ENCODE measurements at places on chromosomes 12 and 14.

- DNase-seq, result peak; percentile 77
Measured at GRCh38 chr12:69987579-69988091, 162.6 kb downstream of the MYRFL start.

- DNase-seq, result no peak
Measured at GRCh38 chr14:34113005-34113511, 162.2 kb upstream of the EGLN3 start.

GRCh38 chr12:74646831-74647230, 109.2 kb downstream of the ATXN7L3B start:
- no peak for DNase-seq

GRCh38 chr14:77908847-77909246, 108.9 kb downstream of the ADCK1 start:
- no peak for DNase-seq

- DNase-seq, result no peak
Measured at GRCh38 chr14:24316597-24316950, 5.3 kb downstream of the LTB4R start.

- DNase-seq, result no peak
Measured at GRCh38 chr12:79326222-79326621, 364.5 kb downstream of the PAWR start.

DNA sequence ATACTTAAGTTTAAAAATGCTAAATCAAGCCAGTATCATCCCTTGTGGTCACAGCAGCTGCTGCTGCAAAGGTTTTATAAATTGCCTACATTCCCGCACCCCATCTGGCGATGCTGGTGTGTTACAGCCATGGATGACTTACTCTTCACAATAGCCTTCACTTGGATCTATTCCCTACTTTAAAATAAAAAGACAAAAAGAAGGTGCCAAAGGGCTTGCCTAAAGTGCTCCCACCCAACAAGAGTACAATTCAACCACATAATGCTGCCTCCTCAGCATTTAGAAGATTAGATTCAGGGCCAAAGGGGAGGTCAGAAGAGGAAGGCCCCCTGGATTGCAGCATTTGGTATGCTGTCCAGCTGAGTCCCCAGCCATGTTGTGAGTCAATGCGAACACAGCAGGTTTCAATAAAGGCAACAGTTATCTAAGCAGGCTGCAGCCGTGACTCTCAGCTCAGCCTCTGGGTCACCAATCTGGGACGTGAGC, 176.1 kb downstream of the DAD1 start:
- DNase-seq, result no peak

GRCh38 chr14:91324606-91325575, 80.4 kb upstream of the GPR68 start:
- no peak for DNase-seq

DNA sequence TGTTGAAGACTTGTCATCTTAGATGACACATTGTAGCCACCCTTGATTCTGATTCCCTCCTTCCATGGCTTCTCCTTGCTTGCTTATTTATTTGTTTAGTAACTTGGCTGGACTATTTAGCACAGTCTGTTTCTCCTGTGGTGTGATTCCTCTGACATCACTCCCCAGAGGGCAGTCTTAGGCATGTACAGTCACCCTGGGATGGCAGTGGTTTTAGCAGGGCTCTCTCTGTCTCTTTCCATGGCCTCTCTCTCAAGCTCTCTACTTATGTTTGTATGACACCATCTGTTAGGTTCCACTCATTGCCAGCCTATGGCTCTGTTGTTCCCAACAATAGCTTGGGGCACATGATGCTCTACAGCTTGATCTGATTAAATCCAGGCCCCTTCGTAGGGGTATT, 158.3 kb downstream of the ADGRD1 start:
- DNase-seq, result peak; percentile 26

DNA sequence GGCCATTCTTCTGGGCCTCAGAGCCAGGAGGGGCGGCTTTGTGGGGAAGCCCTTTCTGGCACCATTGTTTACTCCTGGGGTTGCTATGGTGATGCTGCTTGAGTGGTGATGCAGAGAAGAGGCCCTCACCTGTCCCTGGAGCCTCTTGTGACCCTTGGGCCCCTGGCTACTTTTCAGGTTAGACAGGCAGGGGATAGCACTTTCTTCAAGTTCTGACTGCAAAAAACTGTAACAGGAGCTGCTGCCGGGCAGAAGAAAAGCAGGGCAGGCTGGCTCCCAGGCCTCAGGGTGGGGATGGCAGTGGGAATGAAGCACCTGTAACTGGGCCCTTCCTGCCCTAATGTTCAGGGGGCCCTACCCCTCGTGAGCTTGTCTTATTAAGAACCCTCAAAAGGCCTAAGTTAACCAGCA, at the start of gene TEX52:
Gene TEX52 (minus strand): TSS at position 19 of the 411 bp plus-strand sequence. CDS start 13 bp downstream, at position 6.
- DNase-seq, result no peak

GRCh38 chr12:24425601-24425970, 476.1 kb upstream of the SOX5 start:
- DNase-seq, result peak; percentile 43

DNA sequence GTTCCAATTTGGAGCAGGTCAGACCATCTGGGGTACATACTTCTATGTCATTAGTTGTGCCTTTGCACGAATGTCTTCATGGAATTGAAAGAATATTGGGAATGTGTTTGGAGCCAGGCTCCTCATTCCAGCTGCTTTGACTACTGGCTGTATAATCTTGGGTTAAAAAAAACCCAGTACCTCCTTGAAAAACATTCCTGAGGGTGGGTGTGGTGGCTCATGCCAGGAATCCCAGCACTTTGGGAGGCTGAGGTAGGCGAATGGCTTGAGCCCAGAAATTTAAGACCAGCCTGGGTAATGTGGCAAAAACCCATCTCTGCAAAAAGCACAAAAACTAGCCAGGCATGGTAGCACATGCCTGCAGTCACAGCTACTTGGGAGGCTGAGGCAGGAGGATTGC, 125.6 kb downstream of the TTC8 start:
- DNase-seq, result no peak

DNA sequence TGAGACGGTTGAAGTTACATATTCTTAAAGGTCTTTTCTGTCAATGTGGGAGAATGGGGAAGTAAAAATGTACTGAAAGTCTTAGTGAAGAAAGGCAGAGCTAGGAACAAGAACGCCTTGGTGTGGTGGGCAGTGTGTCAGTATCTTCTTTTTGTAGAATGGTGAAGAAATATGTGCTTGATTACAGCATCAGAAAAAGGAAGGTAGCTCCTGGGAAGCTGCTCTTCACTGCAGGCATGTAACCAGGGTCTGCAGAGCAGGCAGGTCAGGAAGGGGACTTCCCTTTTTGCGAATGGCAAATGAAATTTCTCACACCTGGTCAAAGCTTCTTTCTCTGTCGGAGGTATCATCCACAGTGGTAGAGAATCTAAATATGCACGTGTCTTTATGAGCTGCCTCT, 226.2 kb downstream of the ADAMTS20 start:
- no peak for DNase-seq

DNA sequence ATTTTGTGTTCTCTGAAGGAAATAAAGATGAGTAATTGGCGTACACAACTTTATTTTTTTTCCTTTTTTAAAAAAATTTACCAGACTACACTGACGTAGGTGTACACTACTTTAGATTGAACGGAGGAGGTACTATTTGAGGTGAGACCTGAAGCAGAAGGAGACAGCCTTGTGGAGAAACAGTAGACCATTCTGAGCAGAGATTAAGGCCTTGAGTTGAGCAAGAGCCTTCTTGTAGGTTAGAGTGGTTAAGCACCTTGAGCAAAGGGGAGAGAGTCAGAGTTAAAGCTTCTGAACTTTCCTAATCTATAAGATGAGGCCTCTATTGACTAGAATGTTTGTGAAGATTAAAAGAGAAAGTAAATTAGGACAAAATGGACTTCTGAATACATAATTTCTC, 2.5 kb downstream of the LEMD3 start:
- DNase-seq, result no peak
